Forelimb muscle (tissue), 1 donor: ENCODE measurements at places on chromosomes 3 and 15. TPM values are rescaled to one million over a fixed set of nuclear protein-coding genes. Genes with fewer than 3 reads are reported as not detected.

GRCh38 chr3:136196064-136196400, at the start of gene MSL2:
Gene MSL2, minus strand, starts transcription at chr3:136196335. Its CDS starts 1,222 bp downstream, at chr3:136195113.
- DNase-seq, result no peak

DNA sequence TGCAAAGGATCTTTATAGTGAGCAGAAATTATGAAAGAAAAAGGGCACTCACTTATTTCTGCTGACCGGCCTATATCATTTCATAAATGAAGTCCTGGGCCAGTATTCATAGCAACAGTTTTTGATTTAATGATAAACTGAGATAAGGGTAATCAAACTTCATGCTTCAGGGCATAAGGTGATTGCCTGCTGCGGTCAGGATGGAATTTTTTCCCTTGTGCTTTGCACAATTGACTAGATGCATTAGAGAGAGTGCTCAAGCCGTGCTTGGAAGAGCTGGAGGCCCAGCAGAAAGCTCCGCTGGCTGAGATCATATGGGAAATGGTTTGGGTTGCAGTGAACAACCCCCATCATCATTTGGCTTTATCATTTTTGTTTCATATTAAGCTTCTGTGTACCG, 10.4 kb downstream of the SEMA6D start:
- no peak for DNase-seq

The CCRL2 gene
- polyA plus RNA-seq, result 0.38 TPM

The FGF7 gene
- polyA plus RNA-seq, result 13.4 TPM

The CYB561D2 gene
- 5.2 TPM for polyA plus RNA-seq

The TRH gene
- 0.34 TPM for polyA plus RNA-seq

- no peak for DNase-seq
These were observed 168.8 kb downstream of the CHDH start for GRCh38 chr3:53677413-53677812.

GRCh38 chr3:175278680-175279079, 419.5 kb downstream of the NAALADL2 start:
- peak; percentile 39 for DNase-seq

GRCh38 chr15:95295896-95296625, 1034.4 kb upstream of the NR2F2 start:
- DNase-seq, result no peak

DNA sequence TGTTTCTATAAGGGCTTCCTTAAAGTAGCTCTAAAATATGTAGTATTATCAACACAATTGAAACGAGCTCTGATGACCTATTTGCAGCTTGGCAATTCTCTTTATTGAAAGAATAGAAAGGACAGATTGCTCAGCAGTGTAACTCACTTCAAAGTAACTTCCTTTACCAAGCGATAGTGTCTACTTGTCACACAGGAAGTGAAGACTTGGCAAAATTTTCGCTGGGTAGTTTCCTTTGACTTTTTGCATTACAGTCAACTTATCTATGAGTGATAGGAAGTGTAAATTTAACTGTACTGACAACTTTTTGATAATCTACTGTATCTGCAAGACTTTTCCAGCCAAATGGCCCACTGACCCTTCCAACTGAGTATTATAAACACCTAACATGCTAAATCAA, 22.8 kb downstream of the SLC9A9 start:
- DNase-seq, result no peak

- DNase-seq, result no peak
These were observed 54.8 kb downstream of the NMD3 start for GRCh38 chr3:161275919-161276318.

GRCh38 chr3:127491323-127491722, 99.2 kb downstream of the TPRA1 start:
- no peak for DNase-seq
